ENCODE measurements at places on chromosomes 3 and 15.

DNA sequence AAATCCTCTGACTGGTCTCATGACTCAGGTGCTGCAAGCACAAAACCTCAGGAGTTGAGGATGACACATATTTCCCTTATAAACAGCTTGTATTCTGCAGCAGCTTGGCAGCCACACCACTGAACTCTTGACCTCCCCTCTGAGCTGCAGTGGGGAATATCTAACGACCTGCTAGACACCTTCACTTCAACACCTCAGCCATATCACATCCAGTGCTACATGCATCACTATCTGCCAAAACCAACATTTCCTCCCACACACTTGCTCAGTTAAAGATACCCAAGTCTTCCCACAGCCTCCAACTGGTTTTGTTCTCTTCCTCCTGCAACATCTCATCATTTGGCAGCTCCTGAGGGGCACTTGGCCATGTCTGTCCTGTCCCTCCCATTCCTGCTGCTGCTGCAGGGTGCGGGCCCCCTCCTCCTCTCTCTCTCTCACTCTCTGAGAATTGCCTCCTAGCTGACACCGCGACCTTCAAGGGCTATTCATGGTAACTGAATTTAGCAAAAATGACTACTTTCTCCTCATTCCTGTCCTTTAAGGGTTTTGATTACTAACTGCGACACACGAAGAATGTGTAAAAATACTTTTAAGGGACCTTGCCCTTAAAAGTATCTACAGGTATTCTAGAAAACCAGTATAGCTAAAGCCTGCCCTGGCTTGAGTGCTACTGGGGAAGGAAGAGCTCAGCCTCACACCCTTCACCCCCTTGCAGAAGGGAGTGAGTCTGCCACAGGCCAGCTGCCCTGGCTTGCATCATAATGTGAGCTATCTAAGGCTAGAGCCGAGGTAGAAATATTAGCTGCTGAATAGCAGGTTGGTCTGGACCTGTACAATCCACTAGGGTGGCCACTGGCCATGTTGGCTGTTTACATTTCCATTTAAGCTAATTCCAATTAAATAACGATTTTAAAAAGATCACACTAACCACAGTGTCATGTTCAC is 5.0 kb upstream of the CCR9 start:
- H3K27me3 ChIP-seq: no peaks in the 10 kb centered on the region
- H3K27ac ChIP-seq: no peak overlapping the region
- no peaks in the 10 kb centered on the region for H3K36me3 ChIP-seq
- no peaks in the 10 kb centered on the region for H3K4me1 ChIP-seq

DNA sequence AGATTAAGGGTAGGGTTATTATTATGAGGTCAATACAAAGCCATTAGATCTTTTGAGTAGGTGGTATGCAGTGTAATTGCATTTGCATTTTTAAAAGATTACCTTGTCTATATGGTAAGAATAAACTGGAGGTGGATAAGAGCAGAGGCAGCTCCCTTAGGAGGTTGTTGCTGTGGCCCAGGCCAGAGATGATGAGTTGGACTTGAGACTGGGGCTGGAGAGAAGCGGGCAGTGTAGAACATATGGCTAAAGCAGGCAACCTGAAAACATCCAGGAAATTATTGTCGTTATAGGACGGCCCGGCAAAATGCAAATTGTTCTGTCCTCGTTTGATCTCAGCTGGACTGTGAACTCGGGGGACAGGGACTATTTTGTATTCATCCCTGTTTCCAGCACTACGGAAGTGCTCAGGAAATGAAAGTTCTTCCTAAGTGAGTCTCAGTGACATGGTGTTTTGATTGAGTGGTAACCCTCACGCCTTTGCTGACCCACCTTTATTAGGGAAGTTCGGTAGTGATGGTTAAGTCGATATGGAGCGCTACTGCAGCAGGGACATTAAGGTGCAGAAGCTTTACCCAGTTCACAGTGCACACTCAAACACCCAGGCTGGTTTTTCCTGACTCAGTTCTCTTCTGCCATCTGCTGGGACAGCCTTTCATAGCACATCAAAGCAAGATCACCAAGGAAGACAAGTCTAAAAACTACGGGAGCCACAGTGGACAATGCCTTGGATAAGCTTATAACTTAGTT is 27.2 kb upstream of the VPS33B start:
- no peak overlapping the region for H3K27ac ChIP-seq
- no peak overlapping the region for H3K4me3 ChIP-seq
- DNase-seq: peak; percentile 25
- no peaks in the 10 kb centered on the region for H3K36me3 ChIP-seq
- peaks cover 22% of the 10 kb centered on the region for H3K4me1 ChIP-seq

DNA sequence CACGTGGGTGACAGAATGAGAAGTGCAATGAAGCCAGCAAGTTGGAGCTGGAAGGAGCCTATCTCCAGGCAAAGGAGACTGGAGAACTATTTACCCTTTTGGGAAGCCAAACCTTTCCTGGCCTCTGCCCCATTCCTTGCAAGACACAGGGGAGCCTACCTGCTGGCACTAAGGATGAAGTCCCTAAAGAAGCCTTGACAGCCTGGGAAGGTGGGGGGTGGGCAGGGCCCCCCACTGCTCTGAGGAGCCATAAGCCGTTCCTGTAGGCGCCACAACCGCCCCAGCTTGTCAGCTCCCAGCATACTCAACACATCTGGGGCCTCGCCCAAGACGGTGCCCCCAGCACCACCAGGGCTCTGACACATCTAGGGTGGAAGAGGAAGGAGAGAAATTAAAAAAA is 5.5 kb downstream of the CDAN1 start:
- H3K36me3 ChIP-seq: peaks cover 79% of the 10 kb centered on the region
- no peak overlapping the region for H3K27ac ChIP-seq
- H3K4me1 ChIP-seq: peaks cover 6% of the 10 kb centered on the region
- no peak overlapping the region for H3K4me3 ChIP-seq

DNA sequence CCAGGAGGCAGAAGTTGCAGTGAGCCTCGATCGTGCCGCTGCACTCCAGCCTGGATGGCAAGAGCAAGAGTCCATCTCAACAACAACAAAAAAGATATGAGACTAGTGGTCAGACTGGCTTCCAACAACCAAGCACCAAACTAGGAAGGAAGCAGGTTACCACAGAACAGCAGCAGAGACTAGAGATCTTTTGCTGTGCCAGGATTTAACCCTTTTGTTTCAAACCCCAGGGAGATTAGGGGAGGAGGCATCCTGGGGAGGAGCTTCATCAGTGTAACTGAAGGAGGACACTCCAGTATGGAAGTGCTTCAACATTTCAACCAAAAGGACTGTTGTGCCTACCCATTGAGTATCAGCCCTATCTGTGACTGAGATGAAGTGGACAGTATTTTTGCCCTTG is 240.3 kb downstream of the ZIC1 start:
- no peaks in the 10 kb centered on the region for H3K27me3 ChIP-seq
- H3K36me3 ChIP-seq: no peaks in the 10 kb centered on the region
- H3K4me1 ChIP-seq: no peaks in the 10 kb centered on the region
- H3K4me3 ChIP-seq: no peak overlapping the region
- no peak for DNase-seq

DNA sequence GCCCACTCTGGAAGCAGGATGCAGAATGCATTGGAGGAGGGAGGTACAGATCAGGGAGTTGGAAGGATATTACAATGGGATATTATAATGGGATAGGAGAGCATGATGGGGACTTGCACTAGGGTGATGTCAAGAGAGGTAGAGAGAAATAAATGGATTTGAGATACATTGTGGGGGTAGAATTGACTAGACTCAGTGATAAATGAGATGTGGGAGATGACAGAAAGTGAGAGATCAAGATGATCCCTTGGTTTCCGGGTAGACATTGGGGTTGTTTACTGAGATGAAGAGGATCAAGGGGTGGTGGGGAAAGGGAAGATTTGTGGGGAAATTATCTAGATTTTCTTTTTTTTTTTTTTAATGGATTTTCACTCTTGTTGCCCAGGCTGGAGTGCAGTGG is 42.7 kb downstream of the BFSP2 start:
- no peaks in the 10 kb centered on the region for H3K36me3 ChIP-seq
- no peak overlapping the region for H3K27ac ChIP-seq
- no peaks in the 10 kb centered on the region for H3K4me1 ChIP-seq
- no peaks in the 10 kb centered on the region for H3K27me3 ChIP-seq
- no peak overlapping the region for H3K4me3 ChIP-seq

GRCh38 chr3:143627336-143627735 is 220.9 kb downstream of the SLC9A9 start:
- DNase-seq: no peak
- H3K36me3 ChIP-seq: no peaks in the 10 kb centered on the region
- H3K27me3 ChIP-seq: no peaks in the 10 kb centered on the region
- H3K4me3 ChIP-seq: no peak overlapping the region
- H3K4me1 ChIP-seq: no peaks in the 10 kb centered on the region
- no peak overlapping the region for H3K27ac ChIP-seq

DNA sequence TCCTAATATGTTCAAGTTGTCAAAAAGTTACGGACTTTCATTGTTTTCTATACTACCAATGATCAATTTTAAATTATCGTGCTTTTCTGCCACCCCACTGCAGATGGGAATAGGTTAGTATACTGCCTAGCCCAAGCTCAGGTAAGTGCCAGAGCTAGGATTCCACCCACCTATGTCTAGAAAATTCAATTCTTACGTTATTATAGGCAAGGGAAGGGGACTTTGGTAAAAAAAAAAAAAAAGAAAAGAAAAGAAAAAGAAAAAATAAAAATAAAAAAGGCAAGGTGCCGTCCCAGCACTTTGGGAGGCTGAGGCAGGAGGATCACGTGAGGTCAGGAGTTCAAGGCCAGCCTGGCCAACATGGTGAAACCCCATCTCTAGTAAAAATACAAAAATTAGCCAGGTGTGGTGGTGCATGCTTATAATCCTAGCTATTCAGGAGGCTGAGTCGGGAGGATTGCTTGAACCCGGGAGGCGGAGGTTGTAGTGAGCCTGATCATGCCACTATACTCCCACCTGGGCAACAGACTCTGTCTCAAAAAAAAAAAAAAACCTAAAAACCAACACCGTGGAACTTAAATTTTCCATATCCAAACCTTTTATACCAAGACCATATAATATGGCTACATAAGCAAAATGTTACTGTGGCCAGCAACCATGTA is 1.3 kb downstream of the RPL22L1 start:
- H3K4me1 ChIP-seq: peaks cover 39% of the 10 kb centered on the region
- peak overlapping the region; percentile 48 for H3K27ac ChIP-seq
- no peaks in the 10 kb centered on the region for H3K27me3 ChIP-seq

DNA sequence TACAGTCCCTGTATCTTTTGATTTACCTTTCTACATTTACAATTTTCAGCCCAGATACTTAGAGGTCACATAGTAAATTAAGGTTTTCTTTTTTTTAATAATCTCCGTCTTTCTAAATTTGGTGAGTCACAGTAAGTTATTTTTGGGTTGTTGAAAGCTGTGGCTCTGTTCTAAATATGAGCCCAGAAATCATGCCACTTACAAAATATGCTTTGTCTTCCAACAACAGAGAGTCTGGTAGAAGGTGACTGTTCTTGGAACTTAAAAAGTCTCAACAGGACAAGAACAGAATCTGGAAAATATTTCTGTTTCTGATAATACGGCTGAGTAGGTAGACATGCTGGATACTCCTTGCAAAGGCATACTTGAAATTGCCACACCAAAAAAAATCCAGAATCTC is 16.0 kb downstream of the GOLGA8S start:
- no peak overlapping the region for H3K27ac ChIP-seq
- H3K4me1 ChIP-seq: no peaks in the 10 kb centered on the region
- no peak for DNase-seq
- no peaks in the 10 kb centered on the region for H3K36me3 ChIP-seq
- H3K27me3 ChIP-seq: no peaks in the 10 kb centered on the region

GRCh38 chr3:194956697-194957396 is 271.2 kb downstream of the FAM43A start:
- H3K4me1 ChIP-seq: peaks cover 6% of the 10 kb centered on the region
- no peaks in the 10 kb centered on the region for H3K27me3 ChIP-seq
- no peak overlapping the region for H3K27ac ChIP-seq

- no peak overlapping the region for H3K4me3 ChIP-seq
- H3K36me3 ChIP-seq: no peaks in the 10 kb centered on the region
- H3K27me3 ChIP-seq: no peaks in the 10 kb centered on the region
- DNase-seq: no peak
- H3K27ac ChIP-seq: no peak overlapping the region
Observed at GRCh38 chr3:134466331-134466730, 19.5 kb downstream of the ANAPC13 start.

GRCh38 chr15:38883987-38884386 is 319.4 kb upstream of the RASGRP1 start:
- no peak overlapping the region for H3K27ac ChIP-seq
- H3K27me3 ChIP-seq: no peaks in the 10 kb centered on the region
- H3K4me3 ChIP-seq: no peak overlapping the region
- H3K36me3 ChIP-seq: no peaks in the 10 kb centered on the region
- DNase-seq: no peak
- H3K4me1 ChIP-seq: peaks cover 13% of the 10 kb centered on the region

DNA sequence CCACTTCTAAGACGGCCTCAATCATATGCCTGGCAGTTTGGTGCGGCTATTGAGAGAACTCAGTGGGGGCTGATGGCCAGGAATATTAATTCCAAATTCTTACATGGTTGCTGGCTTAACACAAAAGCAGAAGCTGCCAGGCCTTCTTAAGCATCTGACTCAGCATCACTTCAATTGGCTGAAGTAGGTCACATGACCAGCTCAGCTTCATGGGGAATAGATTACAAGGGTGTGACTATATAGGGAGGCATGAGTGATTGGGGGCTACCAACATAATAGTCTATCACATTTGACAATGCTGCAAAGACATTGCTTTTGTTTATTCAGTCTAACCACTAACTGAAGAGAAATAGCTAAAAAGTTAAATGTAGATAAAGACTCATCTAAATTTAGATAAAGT is 101.6 kb upstream of the ANKRD28 start:
- H3K4me1 ChIP-seq: no peaks in the 10 kb centered on the region
- no peak overlapping the region for H3K4me3 ChIP-seq
- no peak overlapping the region for H3K27ac ChIP-seq
- no peaks in the 10 kb centered on the region for H3K27me3 ChIP-seq

GRCh38 chr3:148453781-148454191 is 243.9 kb upstream of the AGTR1 start:
- no peak overlapping the region for H3K4me3 ChIP-seq
- H3K27ac ChIP-seq: no peak overlapping the region
- H3K27me3 ChIP-seq: no peaks in the 10 kb centered on the region
- no peak for DNase-seq

- no peak overlapping the region for H3K27ac ChIP-seq
- H3K36me3 ChIP-seq: no peaks in the 10 kb centered on the region
- peak; percentile 7 for DNase-seq
- no peaks in the 10 kb centered on the region for H3K27me3 ChIP-seq
Observed at GRCh38 chr3:58868097-58868779, 181.6 kb downstream of the CFAP20DC start.

- DNase-seq: no peak
- H3K36me3 ChIP-seq: no peaks in the 10 kb centered on the region
- H3K4me3 ChIP-seq: no peak overlapping the region
- H3K27me3 ChIP-seq: no peaks in the 10 kb centered on the region
- no peak overlapping the region for H3K27ac ChIP-seq
- no peaks in the 10 kb centered on the region for H3K4me1 ChIP-seq
Observed at GRCh38 chr3:87426918-87427317, 150.5 kb upstream of the POU1F1 start.

Data from CD14-positive monocyte (primary cell).